Esophagus muscularis mucosa (tissue), 4 donors: ENCODE measurements at places on chromosomes 3 and 15. TPM values are rescaled to one million over a fixed set of nuclear protein-coding genes. Genes with fewer than 3 reads are reported as not detected.

GRCh38 chr3:193971261-193971751, 164.6 kb upstream of the HES1 start:
- no peak for DNase-seq

DNA sequence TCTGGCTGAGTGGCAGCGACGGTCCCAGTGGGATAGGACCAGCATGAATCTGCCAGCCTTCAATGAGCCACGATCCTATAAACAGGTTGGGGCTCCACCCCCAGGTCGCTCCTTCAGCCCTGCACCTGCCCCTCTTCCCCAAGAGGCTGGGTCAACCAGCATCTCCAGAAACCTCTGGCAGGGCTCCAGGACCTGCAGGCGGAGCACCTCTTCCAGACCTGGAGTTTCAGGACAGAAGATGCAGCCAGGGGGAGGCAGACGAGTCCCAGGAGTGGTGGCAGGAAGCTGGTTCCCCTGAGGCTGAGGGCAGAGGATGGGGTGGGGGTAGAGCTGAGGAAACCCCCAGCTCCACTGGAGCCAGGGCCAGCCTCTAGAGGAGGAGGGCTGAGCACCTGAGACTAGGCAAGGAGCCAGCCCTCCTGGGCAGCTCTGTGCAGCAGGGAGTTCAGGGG, at the start of gene PLA2G4D:
TSS of gene PLA2G4D (minus strand) at position 51 of the 452 bp plus-strand sequence. CDS start 103 bp downstream, outside the sequence.
- DNase-seq, result no peak

GRCh38 chr15:41866872-41867579, 26.8 kb downstream of the SPTBN5 start:
- no peak for DNase-seq

- no peak for DNase-seq
These were observed 462.0 kb downstream of the PDCD6IP start for GRCh38 chr3:34260271-34261000.

GRCh38 chr15:34583399-34584329, at the start of gene GOLGA8B:
TSS of gene GOLGA8B (minus strand) at chr15:34583651. CDS start at chr15:34535912, 47,739 bp downstream.
- no peak for DNase-seq

The OCA2 gene
- 1.2 TPM for total RNA-seq

DNA sequence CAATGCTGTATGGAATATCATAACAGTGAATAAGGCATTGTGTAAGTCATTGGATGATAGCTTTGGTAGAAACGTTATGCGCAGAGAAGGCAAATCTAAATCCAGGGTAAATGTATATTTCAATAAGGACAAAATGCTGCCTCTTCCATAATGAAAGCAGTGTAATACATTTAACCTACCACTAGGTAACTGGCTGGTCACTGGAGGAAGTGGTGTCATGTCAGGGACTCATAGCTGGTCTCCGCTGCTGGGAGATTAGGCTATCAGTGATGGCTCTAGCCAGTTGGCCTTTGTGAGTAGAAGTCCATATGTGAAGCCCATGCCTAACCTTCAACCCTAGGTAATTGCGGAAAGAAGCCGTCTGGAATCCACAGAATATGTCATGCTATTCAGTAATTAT, 140.9 kb downstream of the NLGN1 start:
- no peak for DNase-seq

DNA sequence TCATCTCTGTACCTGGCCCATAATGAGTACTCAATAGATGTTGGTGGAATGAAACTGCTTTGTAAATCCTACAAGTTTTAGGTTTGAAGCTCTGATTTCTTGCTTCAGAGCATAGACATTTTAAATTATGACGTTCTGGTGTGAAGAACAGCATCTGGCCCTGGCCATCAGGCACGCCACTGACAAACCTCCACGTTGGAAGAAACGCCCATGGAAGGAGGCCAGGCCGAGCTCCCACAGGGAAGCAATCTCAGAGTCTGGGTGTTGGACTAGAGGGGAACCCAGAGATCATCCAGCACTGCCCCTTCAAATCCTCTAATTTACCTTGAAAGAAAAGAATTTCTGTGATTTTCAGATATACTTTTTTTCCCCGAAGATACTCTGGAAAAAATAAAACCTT, 328.1 kb upstream of the RGMA start:
- DNase-seq, result no peak

The NOX5 gene
- total RNA-seq, result 0.23 TPM

GRCh38 chr3:100635273-100635701, 25.9 kb downstream of the ADGRG7 start:
- no peak for DNase-seq

GRCh38 chr15:67735896-67736295, 89.4 kb upstream of the SKOR1 start:
- DNase-seq, result no peak

DNA sequence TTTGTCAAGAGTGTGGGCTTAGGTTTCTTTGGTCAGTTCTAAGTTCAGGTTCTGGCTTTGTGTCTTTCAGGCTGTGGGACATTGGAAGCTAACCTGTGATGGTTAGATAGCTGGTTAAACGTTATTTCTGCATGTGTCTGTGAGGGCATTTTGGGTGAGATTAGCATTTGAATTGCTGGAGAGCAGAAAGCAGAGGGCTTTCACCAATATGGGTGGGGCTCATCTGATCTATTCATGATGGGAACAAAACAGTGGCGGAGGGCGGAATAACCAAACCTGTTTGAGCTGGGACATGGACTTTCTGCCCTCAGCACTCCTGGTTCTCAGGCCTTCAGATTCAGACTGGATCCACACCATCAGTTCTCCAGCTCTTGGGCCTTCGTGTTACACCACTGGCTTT, 195.4 kb downstream of the KLF13 start:
- DNase-seq, result no peak
